ENCODE measurements at places on chromosomes 1 and 21.

DNA sequence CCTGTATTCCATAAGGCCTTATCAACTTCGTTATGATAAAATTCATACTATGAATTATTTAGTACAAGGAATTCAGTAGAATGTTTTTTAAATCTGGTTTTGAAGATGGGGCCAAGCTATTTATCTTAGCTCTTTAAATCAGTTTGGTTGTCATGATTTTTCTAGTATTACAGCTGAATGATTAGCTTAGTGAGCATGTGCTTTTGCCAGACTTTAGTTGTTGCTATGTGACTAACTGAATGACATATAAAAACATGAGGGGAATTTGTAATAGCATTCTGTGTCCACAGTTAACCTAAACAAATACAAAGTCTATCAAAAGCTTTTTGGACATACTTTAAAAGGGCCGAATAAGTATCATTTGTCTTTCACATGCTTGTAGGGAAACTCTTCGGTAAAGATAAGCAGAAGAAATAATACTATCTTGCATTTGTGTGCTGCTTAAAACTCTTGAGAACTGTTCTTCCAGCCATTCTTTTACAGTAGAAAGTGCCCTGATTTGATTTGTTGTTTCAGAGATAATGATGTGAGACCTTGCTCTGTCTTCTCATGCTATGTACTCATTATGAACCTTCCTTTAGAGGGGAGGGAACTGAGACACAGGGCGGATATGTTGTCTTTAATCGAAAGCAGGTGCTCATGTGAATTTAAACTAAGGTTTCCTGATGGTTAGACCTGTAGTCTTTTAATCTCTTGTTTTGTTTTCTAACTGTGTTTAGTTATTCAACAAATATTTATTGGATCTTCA is 18.8 kb downstream of the NEK7 start:
- no peaks in the 10 kb centered on the region for H3K36me3 ChIP-seq
- no peaks in the 10 kb centered on the region for H3K27me3 ChIP-seq
- peak overlapping the region; percentile 69 for H3K27ac ChIP-seq
- H3K4me1 ChIP-seq, result peaks cover 85% of the 10 kb centered on the region

GRCh38 chr1:201127755-201128455 is 921 bp upstream of the ASCL5 start:
- no peak overlapping the region for H3K27ac ChIP-seq
- no peaks in the 10 kb centered on the region for H3K36me3 ChIP-seq
- H3K4me1 ChIP-seq, result no peaks in the 10 kb centered on the region
- no peak for DNase-seq
- no peak overlapping the region for H3K4me3 ChIP-seq

DNA sequence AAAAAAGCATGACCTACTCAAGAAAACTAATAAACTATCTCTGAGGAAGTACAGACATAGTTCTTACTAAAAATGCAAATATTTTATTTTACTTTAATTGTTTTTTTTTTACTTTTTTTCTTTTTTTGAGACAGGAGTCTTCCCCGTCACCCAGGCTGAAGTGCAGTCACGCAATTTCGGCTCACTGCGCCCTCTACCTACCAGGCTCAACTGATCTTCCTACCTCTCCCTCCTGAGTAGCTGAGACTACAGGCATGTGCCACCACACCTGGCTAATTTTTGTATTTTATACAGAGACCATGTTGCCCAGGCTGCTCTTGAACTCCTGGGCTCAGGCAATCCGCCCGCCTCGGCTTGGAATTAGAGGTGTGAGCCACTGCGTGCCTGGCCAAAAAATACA is 1263.1 kb downstream of the KCNT2 start:
- no peaks in the 10 kb centered on the region for H3K4me1 ChIP-seq
- no peaks in the 10 kb centered on the region for H3K27me3 ChIP-seq
- H3K27ac ChIP-seq, result no peak overlapping the region
- H3K36me3 ChIP-seq, result no peaks in the 10 kb centered on the region
- no peak for DNase-seq
- H3K4me3 ChIP-seq, result no peak overlapping the region

- H3K4me1 ChIP-seq, result peaks cover 3% of the 10 kb centered on the region
- peaks cover 6% of the 10 kb centered on the region for H3K36me3 ChIP-seq
- DNase-seq, result no peak
- H3K27me3 ChIP-seq, result no peaks in the 10 kb centered on the region
- H3K4me3 ChIP-seq, result no peak overlapping the region
Measured at GRCh38 chr1:167342846-167343245, 122.2 kb downstream of the POU2F1 start.

DNA sequence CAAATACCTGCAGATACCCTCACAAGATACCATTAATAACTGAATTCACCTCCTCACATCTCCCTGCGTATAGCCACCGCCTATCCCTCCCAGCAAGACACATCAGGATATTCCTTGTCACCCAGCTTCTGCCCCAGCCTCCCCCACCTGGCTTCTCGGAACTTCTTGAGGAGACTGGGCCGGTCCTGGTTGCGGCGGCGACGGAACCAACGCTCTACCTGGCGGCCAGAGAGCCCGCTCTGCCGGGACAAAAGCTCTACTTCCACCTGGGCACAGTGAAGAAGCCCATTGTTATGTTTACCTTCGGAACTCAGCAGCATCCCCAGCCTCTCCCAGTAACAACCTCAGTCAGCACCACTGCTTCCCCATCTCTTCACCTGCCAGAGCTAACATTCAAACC is 6.7 kb downstream of the CERS2 start:
- peaks cover 65% of the 10 kb centered on the region for H3K36me3 ChIP-seq
- no peak for DNase-seq
- no peak overlapping the region for H3K27ac ChIP-seq
- H3K4me1 ChIP-seq, result peaks cover 36% of the 10 kb centered on the region
- no peak overlapping the region for H3K4me3 ChIP-seq

DNA sequence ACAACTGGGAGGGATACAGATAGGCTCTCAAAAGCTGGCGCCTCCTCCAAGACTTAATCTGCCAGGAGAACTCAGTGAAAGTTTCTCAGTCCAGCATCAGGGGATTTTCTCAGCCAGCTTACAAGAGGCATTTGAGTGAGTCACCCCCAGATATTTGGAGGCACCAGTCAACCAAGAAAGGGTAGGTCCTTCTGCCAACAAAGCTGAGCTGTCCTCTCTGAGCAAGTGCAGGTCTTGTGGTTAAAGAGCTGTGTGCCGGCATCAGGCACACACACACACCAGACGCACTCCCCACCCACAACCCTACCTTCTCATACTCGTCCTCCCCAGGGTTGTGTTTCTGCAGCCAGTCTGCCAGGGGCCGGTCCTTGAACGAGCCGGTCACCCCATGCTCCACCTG is 27.0 kb upstream of the PPP1R15B start:
- H3K4me3 ChIP-seq, result no peak overlapping the region
- H3K36me3 ChIP-seq, result peaks cover 56% of the 10 kb centered on the region
- no peak for DNase-seq
- H3K27ac ChIP-seq, result no peak overlapping the region
- peaks cover under 1% of the 10 kb centered on the region for H3K4me1 ChIP-seq
- H3K27me3 ChIP-seq, result no peaks in the 10 kb centered on the region

- H3K4me1 ChIP-seq, result peaks cover 8% of the 10 kb centered on the region
- H3K27ac ChIP-seq, result peak overlapping the region; percentile 72
- H3K36me3 ChIP-seq, result peaks cover 11% of the 10 kb centered on the region
Measured at GRCh38 chr21:25967181-25967900, 203.2 kb downstream of the APP start.

DNA sequence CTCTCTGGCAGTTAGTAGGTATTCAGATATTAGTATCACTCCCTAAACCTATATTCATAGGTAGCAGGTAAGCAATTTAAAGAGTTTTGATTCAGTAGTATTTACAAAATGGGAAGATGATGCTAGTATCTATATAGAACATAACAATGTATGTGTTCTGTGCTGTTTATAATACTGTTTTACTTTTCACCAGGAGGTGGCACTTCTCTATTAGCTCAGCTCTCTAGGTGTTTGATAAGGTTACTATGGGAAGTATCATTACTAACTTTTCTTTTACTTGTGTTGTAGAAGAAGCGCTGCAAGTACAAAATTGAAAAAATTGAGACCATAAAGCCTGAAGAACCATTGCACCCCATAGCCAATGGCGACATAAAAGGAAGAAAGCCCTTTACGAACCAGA is 49.4 kb upstream of the FASLG start:
- H3K4me3 ChIP-seq, result no peak overlapping the region
- H3K27me3 ChIP-seq, result no peaks in the 10 kb centered on the region
- no peak for DNase-seq
- peaks cover 33% of the 10 kb centered on the region for H3K36me3 ChIP-seq
- peaks cover 2% of the 10 kb centered on the region for H3K4me1 ChIP-seq

- DNase-seq, result no peak
- H3K27me3 ChIP-seq, result peaks cover 3% of the 10 kb centered on the region
Measured at GRCh38 chr1:64579767-64580166, 109.8 kb downstream of the CACHD1 start.

DNA sequence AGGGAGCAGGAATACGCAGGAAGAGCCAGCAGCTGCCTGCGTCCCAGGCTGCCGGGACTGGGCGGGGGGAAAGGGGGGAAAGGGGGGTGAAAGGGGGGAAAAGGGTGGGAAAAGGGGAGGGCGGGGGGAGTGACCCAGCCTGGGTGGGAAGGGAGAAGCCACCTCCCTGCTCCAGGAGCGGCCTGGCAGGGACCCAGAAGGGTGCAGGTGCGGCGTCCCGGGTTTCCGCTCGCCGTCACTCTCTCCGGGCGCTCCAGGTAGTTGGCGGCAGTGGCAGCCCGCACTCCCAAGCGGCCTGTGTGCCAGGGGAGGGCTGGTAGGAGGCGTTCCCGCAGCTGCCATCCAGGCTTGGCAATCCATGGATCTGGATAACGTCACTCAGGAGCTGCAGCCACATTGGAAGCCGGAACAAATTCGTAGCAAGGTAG is 141.0 kb upstream of the NGF start:
- H3K4me1 ChIP-seq, result no peaks in the 10 kb centered on the region
- no peak overlapping the region for H3K4me3 ChIP-seq
- no peaks in the 10 kb centered on the region for H3K36me3 ChIP-seq
- peaks cover 5% of the 10 kb centered on the region for H3K27me3 ChIP-seq

DNA sequence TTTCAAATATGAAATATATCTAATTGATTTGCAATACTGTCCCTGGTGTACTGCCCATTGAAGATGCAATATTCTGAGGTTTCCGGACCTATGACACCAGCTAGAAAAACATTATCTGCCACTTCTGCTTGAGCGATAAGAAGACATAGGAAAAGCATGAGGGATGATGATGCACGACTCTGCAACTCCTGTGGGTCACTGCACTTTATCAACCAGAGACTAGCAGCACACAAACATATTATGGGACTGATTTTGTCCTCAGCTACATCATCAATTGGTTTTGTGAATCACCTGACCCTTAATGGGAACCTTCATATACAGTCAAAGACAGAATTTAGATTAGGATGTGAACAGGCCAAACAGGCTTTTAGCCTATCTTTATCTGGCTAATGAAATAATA is 13.8 kb upstream of the KCNA3 start:
- no peaks in the 10 kb centered on the region for H3K36me3 ChIP-seq
- no peak overlapping the region for H3K4me3 ChIP-seq
- H3K4me1 ChIP-seq, result peaks cover 4% of the 10 kb centered on the region
- DNase-seq, result no peak

DNA sequence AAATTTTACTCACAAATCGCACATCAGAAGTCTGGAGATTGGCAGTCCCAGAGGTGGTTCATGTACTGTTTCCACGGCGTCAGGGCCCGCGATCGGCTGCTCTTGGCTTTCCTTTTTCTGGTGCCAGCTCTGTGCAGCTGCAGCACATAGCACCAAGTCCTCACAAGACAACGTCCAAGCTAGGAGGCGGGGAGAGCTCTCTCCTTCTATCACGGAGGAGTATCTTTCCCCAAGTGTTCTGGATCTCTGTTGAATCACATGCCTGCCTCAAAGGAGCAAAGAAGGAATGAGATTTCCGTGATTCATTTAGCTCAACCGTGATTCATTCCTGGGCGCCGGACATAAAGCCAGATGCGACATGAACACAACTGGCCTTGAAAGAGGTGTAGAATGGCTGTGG is 25.5 kb downstream of the MT1HL1 start:
- no peak overlapping the region for H3K4me3 ChIP-seq
- no peaks in the 10 kb centered on the region for H3K36me3 ChIP-seq
- H3K27me3 ChIP-seq, result no peaks in the 10 kb centered on the region
- DNase-seq, result no peak
- H3K27ac ChIP-seq, result no peak overlapping the region

DNA sequence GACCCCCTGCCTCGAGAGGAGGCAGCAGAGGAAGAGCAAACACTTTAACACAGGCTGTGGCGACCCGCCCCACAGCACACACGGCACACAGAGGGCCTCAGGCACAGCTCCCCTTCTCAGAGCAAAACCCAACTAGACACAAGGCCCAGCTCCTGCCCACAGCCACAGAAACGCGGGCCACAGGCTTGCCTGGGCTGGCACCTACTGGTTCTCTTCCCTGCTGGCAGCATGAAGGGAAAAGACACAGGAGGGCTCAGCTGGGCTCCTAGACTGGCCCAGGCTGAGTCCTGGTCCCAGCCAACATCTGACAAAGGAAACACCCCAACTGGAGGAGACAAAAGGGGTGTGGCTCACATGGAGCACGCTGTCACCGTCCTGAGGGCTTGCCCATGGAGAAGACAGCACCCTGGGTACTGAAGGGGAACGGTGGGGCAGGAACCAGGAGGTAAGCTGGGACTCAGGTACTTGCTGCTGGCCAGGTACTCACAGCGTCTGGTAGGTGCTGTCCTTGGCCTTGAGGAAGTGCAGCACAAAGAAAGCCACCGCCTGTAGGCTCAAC is 3.5 kb downstream of the CD164L2 start:
- DNase-seq, result no peak
- no peaks in the 10 kb centered on the region for H3K4me1 ChIP-seq
- no peak overlapping the region for H3K4me3 ChIP-seq
- no peak overlapping the region for H3K27ac ChIP-seq
- no peaks in the 10 kb centered on the region for H3K36me3 ChIP-seq
- H3K27me3 ChIP-seq, result peaks cover 42% of the 10 kb centered on the region

- DNase-seq, result peak; percentile 84
- no peaks in the 10 kb centered on the region for H3K27me3 ChIP-seq
- H3K4me1 ChIP-seq, result peaks cover 46% of the 10 kb centered on the region
- H3K4me3 ChIP-seq, result peak within 1 kb of the TSS; percentile 95
- peak within 1 kb of the TSS; percentile 97 for H3K27ac ChIP-seq
Measured at GRCh38 chr21:17612565-17613241, at the start of gene BTG3. Gene BTG3, minus strand, starts transcription at chr21:17612901. Its CDS starts 3,757 bp downstream, at chr21:17609144.

DNA sequence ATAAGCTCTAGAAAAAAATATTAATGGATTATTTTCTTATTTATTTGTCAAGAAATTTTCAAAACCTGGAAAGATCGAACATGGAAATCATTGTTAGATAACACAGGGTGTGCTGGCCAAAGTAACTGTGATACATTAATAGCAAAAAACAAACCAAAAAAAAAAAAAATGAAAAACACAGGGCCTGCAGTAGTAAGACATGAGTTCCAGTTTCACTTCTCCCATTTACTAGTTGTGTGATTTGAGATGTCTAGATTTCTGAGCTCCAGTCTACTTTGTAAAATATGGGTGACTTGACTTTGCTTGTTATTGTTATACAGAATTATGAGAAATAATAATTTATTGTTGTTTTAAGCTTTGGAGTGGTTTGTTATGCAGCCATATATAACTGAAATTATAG is 13.6 kb downstream of the FAM177B start:
- DNase-seq, result no peak
- H3K27me3 ChIP-seq, result no peaks in the 10 kb centered on the region
- H3K27ac ChIP-seq, result no peak overlapping the region
- no peaks in the 10 kb centered on the region for H3K36me3 ChIP-seq
- H3K4me1 ChIP-seq, result no peaks in the 10 kb centered on the region
- H3K4me3 ChIP-seq, result no peak overlapping the region
